ENCODE measurements at places on chromosomes 16 and 17.
A peak's percentile ranks its signal among the peaks of the same experiment; 100 is the strongest.

- no peak for DNase-seq
Observed at GRCh38 chr16:20191566-20191965, 117.9 kb upstream of the GPR139 start.

GRCh38 chr17:66951605-66951953 is 12.9 kb upstream of the CACNG4 start:
- DNase-seq: no peak

- DNase-seq: peak; percentile 73
Observed at GRCh38 chr17:17890773-17891759, 54.3 kb upstream of the SREBF1 start.

- DNase-seq: peak; percentile 14
Observed at GRCh38 chr16:48450367-48450766, 65.2 kb upstream of the SIAH1 start.

DNA sequence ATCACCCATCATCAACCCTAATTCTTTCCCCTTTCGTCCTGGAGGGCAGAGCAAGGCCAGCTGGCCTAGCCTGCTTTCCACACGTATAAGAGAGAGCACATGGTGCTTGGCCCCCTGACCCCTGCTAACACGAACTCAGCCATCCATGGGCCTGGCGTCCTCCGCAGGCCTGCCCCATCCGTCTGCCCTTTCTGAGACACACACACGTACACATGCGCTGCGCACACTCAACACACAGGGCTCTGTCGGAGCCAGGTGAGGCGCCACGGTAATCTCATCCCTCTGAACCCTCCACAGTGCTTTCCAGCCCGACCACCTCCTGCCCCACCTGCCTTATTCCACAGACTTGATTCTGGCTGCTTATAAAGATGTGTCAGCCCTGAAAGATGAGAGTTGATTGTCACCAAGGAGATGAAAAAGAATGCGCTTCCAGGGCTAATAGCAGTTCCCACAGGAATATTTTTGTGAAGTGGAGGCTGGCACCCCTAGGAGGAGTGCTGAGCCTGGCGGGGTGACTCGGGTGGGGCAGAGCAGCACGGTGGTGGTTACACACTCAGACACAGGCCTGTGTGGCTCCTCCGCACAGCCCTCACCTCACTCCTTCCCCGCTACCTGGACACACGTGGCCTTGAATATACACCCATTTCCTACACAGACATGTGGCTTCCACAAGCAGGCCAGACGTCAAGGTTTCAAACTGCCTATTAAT is 228.1 kb downstream of the NTN1 start:
- no peak for DNase-seq

- no peak for DNase-seq
Observed at GRCh38 chr17:66285149-66285548, 17.3 kb upstream of the PRKCA start.
